NCI-H146 (cell line): ENCODE measurements at places on chromosomes 1 and 21.

GRCh38 chr1:179264507-179264906, 29.1 kb upstream of the SOAT1 start:
- DNase-seq: no peak

- DNase-seq: no peak
These were observed 5.1 kb upstream of the TMEM222 start for GRCh38 chr1:27316860-27317259.

DNA sequence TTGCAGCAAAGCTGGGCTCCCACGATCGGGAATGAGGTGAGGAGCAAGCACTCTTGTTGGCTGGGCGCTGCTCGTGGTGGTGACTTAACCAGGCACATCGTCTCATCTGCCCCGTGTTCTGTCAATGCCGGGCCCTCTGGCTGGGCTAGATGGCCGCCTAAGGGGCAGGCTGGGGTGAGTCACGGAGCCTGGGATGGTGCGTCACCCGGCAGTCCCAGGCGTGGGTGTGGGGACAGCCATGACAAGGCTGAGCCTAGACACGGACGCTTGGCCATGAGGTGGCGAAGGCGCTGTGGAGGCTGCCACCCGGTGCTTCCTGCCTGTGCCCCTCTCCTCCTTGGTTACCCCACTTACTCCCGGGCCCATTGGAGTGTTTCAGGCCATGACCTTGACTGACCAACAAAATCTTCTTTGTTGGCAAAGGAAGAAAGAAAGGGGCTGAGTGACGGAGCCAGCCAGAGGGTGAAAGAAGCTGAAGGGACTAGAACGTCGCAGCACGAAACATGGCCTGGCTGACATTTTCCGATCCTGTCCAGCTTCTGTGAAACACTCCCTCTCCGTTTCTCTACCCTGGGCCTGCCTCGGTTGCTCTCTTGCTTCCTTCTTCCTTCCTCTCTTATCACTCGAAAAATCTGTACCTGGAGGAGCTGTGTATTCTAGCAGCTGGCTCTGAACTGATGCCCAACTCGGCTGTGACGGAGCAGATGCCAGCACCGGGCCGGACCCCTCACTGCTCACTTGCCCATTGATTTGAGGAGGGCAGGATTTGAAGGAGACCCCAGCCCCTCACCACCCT, 596 bp downstream of the CD247 start:
- DNase-seq: no peak

DNA sequence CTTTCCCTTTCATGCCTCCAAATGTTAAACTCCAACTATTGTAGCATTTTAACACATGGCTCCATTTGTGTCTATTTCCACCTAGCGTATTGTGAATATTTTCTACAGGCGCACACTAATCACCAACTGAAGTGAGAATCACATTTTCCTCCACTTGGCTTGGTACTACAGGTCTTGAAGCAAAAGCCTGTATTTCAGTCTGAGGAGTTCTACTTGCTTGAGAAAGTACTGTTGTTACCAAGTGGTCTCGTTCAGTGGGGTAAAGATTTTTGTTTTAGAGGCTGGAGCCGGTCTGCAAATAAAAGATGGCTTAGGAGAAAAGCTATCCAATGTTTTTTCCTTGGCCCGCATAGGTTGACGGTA, 550 bp upstream of the PTBP2 start:
- DNase-seq: no peak
